ENCODE measurements at places on chromosomes 12 and 14.

GRCh38 chr12:110531741-110532333, 29.7 kb downstream of the RAD9B start:
- peak; percentile 59 for DNase-seq

DNA sequence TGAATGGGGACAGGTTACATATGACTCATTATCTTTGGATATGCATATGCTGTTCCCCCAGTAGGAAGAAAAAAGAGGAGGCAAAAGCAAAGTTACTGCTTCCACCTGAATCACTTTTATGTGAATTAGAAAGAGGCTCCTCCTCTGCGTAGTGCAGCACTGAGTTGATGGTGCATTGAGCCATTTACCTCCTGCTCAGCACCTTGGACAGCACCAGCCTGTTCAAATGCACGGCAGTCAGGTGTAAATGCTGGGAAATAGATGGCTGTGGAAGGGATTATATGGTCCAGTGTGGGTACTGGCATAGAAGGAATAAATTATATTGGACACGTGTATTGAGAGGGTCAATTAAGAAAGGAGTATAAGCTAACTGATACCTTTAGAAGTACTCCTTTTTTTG, 541.9 kb upstream of the SEL1L start:
- no peak for DNase-seq

GRCh38 chr12:105922670-105923102, 216.1 kb downstream of the NUAK1 start:
- DNase-seq: peak; percentile 83

GRCh38 chr12:106214571-106214970, 33.2 kb downstream of the CKAP4 start:
- DNase-seq: no peak

- no peak for DNase-seq
Measured at GRCh38 chr12:131564845-131565244, 146.0 kb upstream of the SFSWAP start.

DNA sequence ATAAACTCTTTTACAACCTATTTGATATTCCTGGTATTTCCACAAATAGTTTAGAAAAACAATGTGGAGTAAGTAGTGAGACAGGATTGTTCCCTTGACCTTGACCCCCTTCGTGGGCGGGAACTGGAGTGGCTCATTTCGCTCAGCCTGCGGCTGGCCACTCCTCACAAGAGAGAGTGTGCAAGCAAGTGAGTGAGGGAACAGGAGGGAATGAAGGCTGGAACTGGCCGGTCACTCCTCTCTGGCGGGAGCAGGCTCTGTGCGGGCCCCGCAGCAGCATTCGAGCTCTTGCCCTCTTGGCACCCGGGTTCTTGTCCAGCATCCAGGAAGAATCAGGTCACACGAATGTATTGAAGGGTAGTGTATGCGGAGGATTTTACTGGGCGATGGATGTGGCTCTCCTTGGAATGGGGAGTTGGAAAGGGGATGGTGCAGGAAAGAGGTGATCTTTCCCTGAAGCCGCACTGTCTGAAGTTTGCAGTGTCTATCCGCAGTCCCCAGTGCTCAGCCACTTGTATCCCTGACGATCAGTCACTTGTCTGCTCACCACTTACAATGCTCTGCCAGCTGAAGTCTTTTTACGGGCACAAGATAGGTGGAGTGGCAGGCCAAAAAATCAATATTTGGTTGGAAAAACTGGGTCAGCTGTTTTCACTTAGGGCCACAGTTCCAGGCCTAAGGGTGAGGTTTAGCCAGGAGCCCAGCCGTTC, 28.0 kb upstream of the TXNRD1 start:
- no peak for DNase-seq

DNA sequence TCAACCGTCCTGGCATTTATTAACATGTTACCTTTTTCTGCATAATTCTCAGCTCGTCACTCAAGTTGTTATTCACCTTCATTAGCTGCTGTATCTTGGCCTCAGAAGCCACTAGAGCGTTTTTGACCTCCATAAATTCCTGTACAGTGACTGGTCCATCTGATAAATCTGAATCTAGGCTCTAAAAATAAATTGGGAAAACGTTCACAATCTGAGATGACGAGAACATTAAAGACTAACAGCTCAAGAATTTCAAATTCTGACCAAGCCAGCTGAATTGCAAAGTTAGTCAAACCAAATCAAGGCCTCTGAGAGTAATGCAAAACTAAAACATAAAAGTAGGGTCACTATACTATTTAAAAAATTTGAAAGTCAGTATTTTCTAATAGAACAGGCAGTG, 45.0 kb downstream of the GIT2 start:
- no peak for DNase-seq

DNA sequence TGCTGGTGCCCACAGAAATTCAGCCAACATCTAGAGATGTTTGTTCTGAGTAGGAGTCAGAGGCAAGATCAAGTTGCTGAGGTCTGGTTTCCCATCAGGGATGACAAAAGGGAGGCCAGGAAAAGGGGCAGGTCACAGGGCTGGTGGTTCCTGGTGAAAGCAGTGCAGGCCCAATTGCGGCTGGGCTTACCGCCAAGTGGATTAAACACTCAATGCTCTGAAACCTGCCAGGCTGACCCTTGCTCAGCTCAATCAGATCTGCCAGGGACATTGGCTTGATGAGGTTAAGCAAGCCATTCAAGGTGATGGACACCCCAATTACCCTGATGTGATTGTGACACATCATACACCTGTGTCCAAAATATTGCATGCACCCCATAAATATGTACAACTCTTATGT, 5.5 kb upstream of the OAS1 start:
- no peak for DNase-seq

DNA sequence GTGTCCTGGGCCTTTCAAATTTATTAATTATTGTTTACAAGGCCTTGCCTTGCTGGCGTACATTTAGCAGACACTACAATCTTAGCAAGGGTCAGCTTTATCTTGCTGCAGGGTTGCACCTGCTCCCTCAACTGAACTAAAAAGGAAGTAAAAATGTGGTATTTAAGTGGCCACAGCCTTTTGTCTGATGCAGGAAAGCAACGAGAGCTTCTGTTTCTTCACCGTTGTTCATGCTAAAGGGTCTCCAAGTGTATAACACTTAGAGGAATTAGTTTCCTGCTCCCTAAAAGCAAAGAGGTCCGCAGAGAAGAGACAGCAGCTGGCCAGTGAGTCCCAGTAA, 62.8 kb upstream of the EGLN3 start:
- no peak for DNase-seq

DNA sequence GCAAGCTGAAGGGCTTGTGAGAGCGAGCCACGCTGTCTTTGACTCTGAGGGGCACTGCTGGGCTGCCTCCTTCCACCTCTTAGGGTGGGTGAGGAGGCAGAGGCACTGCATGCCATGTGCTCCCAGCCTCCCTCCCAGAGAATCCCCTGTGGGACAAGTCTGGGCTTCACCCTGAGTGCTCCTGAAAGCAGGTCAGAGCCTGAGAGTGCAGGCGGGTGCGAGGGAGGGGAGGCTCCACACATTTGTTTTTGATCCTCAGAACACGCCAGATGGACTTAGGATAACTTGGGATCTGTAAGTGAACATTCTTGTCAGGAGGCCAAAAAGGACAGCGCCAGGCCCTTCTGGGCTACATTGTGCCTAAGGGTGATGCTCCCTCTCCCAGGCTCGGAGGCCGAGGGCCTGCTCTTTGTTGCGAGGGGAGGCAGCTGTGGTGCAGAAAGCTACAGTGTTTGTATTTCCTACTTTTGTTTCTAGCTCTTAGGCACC, 155.4 kb downstream of the TMX1 start:
- peak; percentile 67 for DNase-seq

- DNase-seq: no peak
Measured at GRCh38 chr12:111991946-111992345, 21.0 kb downstream of the TMEM116 start.

GRCh38 chr12:77720258-77720657, 110.4 kb upstream of the NAV3 start:
- no peak for DNase-seq

- no peak for DNase-seq
Measured at GRCh38 chr12:3389986-3390385, 101.0 kb upstream of the PRMT8 start.

GRCh38 chr14:93132472-93133065, 16.8 kb upstream of the ITPK1 start:
- peak; percentile 35 for DNase-seq

DNA sequence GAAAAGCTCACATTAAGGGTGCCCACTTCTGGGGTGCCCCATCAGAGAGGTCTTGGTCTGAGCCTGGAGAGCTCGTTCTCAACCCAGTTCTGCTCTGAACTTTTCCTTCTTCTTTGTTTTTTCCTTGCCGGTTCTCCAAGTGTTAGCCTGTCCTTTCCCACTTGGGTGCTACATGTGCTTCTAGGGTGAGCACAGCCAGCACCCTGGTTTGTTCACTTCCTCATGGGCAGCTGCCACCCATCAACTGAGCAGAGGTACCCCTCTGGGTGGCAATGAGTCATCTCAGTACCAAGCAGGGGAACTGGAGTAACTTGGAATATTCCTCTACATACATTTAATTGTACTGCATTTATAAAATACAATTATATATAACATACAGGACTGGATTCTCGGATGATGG, 3.9 kb upstream of the SYNE3 start:
- DNase-seq: no peak

DNA sequence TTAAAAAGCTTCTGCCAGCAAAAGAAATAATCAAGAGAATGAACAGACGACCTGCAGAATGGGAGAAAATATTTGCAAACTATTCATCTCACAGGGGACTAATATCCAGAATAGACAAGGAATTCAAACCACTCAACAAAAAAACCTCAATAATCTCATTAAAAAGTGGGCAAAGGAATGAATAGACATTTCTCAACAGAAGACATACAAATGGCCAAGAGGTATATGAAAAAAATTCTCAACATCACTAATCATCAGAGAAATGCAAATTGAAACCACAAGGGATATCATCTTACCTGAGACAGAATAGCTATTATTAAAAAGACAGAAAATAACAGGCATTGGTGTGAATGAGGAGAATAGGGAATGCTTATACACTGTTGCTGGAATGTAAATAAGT, 270.0 kb downstream of the DACT1 start:
- DNase-seq: no peak

GRCh38 chr12:15165012-15165659, 56.1 kb downstream of the RERG start:
- DNase-seq: no peak

DNA sequence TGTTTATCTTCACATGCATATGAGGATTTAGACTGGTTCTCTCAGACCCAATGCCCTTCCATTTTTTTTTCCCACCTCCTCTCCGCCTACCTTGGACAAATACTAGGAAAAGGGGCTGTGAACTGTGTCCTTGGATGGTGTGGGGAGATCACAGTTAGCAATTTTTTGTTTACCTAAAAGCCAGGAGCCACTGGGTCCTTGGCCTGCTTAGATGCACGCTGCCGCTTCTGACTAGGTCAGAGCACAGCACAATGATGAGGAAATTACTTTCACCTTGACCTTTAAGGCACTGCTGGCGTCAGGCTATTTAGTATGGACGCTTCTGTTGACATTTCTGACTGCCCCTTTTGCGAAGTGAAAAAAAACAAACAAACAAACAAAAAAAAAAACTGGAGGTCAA, 1.9 kb downstream of the CCDC38 start:
- DNase-seq: no peak

- peak; percentile 92 for DNase-seq
Measured at GRCh38 chr14:61894452-61895077, 132.3 kb downstream of the SNAPC1 start.

GRCh38 chr12:12839873-12840579, 26.9 kb downstream of the DDX47 start:
- no peak for DNase-seq

DNA sequence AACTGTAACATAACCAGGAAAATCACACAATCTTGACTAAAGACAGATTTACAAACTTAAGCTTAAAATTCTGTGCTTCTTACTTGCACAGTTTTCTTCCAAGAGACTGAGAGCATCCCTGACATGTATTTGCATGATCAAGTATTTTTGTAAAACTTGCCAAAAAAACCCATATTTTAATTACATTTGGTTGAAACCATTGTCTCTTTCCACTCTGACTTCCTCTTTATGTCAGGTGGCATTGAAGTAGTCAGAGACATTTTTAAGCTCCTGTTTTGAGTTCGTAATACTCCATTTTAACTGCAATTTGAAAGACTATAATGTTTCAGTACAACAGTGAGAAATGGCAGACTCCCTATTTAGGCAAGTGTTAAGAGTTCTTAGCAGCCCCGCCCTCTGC, 103.6 kb downstream of the ATXN7L3B start:
- DNase-seq: no peak

GRCh38 chr12:53676656-53677015, 753 bp upstream of the ATP5MC2 start:
- peak; percentile 84 for DNase-seq

DNA sequence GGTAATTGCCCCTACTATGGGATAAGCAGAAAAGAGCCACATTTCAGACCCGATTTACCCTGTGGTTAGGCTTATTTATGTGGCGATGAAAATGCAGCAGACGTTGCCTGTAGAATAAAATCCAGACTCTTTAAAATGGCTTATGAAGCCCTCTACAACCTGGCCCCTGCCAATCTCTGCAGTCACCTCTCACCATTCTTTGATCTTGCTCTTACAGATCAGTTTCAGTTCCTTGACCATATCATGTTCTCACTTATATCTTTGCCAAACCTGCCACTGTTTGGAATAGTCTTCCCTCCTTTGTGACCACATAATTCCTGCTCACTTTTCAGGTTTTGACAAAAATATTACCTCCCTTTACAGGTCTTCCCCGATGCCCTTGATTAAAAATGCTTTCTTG, 264.3 kb upstream of the GARIN6 start:
- no peak for DNase-seq

GRCh38 chr12:45446013-45446412, 230.1 kb downstream of the ANO6 start:
- no peak for DNase-seq

DNA sequence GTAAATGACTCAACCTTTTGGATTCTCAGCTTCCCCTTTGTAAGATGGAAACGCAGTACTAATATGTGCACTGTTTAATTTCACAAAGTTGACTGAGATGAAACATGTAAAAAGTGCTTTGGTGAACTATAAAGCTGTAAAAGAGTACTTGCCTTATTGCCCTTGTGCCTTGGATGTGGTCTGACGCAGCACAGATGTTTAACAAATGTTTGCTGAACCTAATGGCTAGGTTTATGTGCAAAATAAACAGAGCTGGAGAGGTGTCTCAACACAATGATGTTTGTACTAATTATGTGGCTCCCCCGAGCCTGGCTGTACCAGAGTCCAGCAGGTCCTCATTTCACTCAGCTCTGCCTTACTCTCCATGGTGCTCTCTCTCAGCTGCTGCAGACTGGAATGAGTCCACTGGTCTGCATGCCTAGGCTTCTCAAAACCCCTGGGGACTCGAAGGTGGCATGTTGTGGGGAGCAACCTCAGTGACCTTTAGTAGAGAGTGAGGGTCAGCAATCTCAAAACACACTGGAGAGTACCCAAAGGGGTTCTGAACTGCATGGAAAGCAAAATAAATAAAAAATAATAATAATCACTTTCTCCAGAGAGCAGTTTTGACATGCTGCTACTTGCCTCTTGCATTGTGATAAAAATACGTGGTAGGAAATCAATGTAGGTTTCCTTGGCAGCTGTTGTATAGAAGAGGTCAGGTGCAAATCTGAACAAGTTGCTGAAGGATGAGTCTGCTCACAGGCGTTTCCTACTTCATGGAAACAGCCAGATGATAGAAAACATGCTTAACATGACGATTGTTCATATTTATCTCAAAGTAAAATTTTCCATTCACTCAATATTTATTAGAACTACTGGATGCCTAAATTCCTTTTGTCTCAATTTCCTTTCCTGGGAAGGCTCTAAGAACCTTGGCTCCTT, 8.5 kb upstream of the AMIGO2 start:
- peak; percentile 84 for DNase-seq
